ENCODE measurements at places on chromosomes 11 and 22.

GRCh38 chr11:20443596-20443995, 56.1 kb downstream of the PRMT3 start:
- no peak for DNase-seq

DNA sequence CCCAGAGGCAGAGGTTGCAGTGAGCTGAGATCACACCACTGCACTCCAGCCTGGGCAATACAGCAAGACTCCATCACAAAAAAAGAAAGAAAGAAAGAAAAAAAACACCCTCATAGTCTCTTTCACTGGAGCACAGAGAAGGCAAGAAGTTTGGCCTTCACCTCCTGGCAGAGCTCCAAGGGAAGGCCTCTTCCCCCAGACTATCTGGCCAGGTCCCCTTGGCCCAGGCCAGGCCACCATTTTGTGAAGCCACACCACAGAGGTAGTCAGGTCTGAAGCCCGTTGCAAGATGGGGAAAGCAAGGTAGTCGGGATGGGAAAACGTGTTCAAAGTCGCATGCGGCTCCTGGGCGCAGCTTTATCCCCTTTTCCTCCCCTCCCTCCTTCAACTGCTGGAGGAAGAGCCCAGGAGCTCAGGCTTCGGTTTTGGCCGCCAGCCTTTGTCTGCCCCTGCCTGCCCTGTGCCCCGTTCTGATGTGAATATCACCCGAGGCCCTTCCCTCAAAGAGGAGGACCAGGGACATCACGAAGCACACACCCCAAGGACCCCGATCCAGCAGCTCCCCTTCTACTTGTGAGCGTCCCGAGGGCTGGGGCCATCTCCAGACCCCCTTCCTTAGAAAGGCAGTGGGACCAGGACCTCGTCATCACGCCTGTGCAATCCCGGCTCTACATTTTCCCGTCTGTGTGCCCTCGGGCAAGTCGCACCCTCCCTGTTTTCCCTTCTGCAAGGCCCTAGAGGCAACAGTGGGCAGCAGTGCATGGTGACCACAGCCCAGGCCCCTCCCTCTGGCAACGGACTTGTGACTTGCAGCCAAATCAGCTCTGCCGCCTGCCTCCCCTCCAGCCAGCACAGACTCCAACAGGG, 17.7 kb downstream of the CABP7 start:
- no peak for DNase-seq

DNA sequence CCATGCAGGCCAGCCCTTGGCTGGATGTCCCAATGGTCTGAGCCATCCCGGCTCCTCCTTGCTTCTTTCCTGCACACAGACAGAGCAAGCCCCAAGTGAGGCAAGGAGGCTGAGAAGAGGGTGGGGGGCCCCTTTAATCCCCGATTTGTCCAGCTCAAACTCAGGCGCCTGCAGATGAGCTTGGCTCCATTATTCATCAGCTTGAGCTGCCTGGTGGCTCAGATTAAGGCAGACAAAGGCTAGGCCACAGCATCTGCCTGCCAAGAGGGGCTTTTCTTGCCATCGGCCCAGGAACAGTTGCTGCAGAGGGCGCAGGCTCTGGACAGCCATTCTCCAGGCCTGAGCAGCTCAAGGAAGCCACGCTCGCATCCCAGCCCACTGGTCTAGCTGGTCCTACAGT, 35.4 kb downstream of the LMO1 start:
- no peak for DNase-seq

DNA sequence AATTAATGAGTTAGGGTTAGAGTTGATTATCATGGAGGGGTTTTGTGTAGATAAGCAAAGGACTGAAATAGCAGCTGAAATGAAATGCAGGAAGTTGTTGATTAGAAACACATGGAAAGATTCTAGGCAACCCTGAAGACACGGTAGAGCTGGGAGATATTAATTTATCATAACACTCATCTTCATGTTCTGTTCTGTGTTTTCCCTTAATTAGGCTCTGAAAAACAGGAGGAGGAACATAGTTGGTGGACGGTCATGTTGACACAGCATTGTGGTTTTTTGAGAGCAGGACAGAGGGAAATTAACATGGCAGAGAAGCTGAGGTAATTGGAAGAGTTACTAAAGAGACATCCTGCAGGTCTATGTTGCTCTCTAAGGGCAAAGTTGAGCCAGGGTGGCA, 138.8 kb upstream of the UBASH3B start:
- DNase-seq, result no peak

GRCh38 chr22:45925811-45926351, 51.1 kb downstream of the WNT7B start:
- DNase-seq, result no peak

DNA sequence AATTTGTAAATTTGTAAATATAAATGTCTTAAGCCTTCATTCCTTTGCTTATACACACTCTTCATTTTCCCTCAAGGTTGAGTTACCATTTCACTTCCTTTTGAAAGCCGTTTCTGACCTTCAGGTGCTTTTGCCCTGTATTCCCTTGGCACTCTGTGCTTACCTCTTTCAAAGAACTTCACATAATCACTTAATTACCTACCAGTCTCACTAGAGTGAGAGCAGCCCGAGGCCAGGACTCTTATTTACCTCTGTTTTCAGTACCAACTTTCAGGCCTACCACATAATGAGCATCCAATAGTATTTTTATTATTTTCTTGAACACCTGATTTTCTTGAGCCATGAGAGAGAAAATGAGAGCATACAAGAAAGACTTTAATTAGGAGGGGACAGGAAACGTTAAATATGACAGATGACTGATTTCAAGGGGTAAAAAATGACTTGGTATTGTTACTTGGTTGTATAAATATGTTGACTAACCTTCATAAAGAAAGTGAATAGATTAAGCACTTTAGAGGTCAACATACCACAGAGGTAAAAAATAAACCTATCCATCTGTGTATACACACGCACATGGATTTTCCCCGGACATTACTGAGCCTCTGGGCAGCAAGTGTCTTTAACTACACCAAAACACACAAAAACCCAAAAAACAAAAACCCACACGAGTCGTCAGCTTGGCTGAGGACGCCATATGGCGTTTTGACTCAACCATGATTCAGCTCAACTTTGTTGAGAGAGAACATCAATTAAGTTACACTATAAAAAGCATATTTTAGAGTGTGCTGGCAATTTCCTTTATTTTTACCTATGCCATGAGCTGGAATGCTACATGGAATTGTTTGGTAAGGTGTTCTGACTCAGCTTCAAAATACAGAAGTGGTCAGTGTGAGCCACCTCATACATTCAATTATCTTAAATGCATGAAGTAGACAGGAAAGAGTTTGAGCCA, 7.6 kb downstream of the ATXN10 start:
- no peak for DNase-seq

DNA sequence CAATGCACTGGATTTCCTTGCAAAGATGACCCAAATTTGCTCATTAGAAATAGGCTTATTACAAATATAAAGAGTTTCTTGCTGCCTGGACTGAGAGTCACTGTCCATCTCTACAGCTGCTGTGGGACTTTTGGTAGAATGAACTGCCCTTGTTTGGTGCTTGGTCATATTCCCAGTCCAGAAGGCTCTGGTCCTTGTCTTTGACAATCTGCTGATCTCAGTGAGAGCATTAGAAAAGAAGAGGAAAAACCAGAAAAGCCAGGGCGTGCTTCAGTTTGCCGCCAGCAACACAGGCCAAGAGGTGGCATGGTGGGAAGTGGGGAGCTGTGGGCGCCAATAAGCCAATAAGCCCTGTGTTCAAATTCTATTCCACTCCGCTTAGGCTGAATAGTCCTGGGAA, 48.2 kb upstream of the PARVA start:
- DNase-seq, result no peak

DNA sequence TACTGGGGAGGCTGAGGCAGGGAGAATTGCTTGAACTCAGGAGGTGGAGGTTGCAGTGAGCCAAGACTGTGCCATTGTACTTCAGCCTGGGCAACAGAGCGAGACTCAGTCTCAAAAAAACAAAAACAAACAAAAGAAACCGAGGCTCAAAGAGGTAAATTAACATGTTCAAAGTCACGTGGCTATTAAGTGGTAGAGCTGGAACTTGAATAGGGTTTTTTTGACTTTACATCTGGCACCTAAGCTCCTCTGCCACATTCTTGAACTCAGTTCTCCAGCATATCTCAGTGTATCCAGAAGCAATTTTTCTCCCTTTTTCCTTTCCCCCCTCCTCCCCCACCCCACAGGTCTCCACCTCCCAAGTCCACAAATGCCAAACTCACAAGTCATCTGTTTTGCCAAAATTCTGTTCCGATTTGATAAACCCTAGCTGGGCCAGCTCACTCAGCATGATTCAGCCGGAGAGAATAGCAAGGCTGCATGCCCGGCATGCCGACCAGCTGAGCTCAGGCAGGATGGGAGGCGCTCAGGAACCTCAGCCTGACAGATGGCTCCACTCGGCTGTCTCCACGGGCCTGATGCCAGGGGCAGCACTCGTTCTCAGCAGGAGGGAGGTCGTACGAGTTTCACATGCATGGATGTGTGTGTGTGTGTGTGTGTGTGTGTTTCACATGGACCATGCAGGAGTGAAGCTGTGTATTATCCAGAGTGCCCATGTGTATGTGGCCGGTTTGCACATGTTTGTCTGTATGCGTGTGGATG, 63.2 kb upstream of the RRAS2 start:
- no peak for DNase-seq

DNA sequence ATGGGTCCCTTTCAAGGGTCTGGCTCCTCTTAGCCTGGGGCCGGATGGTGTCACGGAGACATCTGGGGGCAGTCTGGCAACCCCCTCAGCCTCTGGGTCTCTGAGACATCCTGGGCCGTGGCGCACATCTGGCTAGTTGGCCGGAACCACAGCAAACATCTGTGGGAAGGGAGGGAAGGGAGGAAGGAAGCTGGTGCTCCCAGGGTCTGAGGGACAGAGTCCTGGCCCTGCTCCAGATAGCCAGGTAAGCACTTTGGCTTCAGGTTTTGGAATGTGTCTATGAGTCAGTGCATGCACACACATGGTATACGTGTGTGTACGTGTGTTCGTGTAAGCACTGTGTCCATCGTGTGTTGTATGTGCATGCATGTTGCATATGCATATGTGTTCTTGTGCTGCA, 225.1 kb downstream of the MN1 start:
- DNase-seq, result no peak

- DNase-seq, result no peak
Observed at GRCh38 chr11:96481771-96482170, 92.0 kb downstream of the JRKL start.

- peak; percentile 83 for DNase-seq
Observed at GRCh38 chr22:30390974-30391691, 3.9 kb upstream of the RNF215 start.

DNA sequence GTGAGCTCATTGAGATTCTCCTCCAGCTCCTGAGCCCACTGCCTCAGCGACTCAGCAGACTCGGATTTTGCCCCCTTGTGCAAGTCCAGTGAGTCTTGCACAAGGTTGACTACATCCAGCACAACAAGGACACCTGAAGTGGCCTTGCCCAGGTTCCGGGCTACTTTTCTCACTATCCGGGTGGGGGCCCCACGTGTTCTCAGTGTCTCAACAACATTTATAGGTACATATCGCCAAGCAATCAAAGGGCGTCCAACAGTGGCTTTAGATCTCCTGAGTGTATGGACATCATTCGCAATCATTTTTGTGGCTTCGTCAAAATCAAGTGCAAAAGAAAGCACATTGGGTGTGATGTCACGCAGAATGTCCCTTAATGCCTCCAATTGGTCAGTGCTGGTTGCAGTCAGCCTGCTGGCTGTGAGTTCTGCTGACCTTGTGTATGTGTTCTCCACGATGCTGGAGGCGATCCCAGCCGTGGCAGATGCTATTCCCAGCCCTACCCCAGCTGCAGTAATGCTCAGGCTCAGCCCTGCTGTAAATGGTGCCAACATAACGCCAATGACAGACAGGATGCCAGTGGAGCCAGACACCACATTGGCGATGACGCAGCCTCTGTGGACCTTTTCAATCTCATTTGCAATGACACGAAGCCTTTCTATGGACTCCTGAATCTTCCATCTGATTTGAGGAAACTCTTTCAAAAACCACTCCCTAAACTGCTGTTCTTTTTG, 10.3 kb downstream of the APOL4 start:
- DNase-seq, result no peak

DNA sequence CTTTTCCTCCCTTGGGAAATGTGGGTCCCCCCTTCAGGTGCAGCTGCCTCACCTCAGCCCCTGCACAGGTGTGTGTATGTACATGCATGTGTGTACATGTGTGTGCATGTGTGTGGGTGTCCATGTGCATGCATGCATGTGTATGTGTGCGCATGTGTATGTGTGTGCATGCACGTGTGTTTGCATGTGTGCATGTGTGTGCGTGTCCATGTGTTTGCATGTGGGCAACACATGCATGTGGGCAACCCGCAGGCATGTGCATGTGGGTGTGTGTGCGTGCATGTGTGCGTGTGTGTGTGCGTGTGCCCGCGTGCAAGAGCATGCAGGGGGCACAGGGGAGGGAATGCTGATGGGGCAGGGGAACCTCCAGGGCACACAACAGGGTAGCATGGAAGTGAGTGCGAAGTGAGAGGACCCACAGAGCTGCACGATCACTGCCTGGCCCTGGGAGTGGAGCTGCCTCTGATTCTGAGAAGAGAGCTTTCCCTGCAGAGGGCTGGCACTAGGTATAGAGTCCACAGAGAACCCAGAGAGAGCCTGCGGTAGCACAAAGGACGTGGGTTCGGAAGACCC, 14.6 kb upstream of the BAIAP2L2 start:
- DNase-seq, result no peak

- DNase-seq, result no peak
Observed at GRCh38 chr11:124394408-124394807, 4.4 kb downstream of the OR8B3 start.

DNA sequence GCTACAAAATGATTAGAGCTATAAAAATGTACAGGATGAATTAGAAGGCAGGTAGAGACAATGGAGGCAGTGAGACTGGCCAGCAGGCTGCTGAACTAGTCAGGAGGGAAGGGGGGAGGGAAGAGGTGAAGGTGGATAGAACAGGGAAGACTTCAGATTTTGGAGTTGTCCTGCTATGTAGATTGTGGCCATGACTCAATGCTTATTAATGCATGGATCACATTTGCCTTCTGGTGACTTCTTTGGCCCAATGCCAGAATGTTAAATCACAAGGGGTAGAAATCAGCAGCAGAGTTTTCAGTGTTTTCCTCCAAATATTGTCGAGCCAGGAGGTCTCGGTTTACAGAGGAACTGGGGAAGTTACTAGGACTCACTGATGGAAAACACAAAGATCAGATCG, 346.6 kb downstream of the AASDHPPT start:
- no peak for DNase-seq

GRCh38 chr22:26345496-26345895, 83.6 kb upstream of the ASPHD2 start:
- no peak for DNase-seq

GRCh38 chr11:69388661-69389060, 92.8 kb upstream of the LINC01488 start:
- no peak for DNase-seq

GRCh38 chr22:39731881-39732555, 161.5 kb downstream of the CACNA1I start:
- no peak for DNase-seq

- no peak for DNase-seq
Observed at GRCh38 chr11:17008099-17008498, 6.1 kb downstream of the PLEKHA7 start.

- DNase-seq, result no peak
Observed at GRCh38 chr11:83174008-83174407, 17.1 kb downstream of the PCF11 start.

GRCh38 chr11:111840143-111840542, 31.2 kb downstream of the ALG9 start:
- no peak for DNase-seq

GRCh38 chr11:109819410-109819809, 273.8 kb upstream of the ZC3H12C start:
- no peak for DNase-seq

Measured in stimulated activated CD4-positive, alpha-beta T cell treated with anti-CD3 and anti-CD28 coated beads, Interleukin-4, amount 100 ng/mL, for 24 hours (primary cell).